ENCODE measurements at places on chromosomes 4 and X. TPM values are rescaled to one million over a fixed set of nuclear protein-coding genes. Genes with fewer than 3 reads are reported as not detected.

CNKSR2 gene
- polyA plus RNA-seq, result 1.3 TPM

GRCh38 chr4:2642968-2643367, 106.5 kb downstream of the FAM193A start:
- DNase-seq, result no peak

DNA sequence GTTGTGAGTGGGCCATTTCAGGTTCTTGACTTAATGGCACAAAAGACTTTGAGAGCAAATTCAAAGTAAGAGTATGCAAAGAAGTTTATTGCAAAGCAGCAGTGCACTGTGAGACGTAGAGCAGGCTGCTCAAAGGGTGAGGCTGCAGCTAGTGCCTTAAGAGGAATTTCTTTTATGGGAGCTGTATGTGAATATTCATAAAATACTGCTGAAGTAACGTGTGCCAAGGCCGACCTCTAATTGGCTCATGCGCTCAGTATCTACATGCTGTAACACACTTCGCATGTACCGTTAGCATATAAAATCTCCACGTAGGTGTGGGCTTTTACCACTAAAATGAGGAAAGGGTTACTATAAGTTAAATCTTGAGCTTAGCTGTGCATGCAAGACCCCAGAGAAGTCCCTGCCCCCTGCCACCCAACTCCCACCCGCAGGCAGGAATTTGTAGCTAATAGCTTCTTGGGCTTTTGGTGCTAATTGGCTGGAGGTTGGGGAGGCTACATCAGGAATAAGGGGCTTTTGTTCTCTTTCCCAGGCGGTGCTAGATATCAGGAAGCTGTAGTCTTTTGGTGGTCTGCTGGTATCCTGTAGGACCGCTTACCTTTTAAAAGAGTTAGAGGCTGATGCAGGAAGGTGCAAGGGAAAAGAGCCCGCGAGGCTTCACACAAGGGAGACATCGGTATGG, 47.6 kb downstream of the FSTL5 start:
- DNase-seq, result no peak

AKAP14 gene
- polyA plus RNA-seq, result 0.40 TPM

TCEAL9 gene
- 135 TPM for polyA plus RNA-seq

- no peak for DNase-seq
Observed at GRCh38 chr4:147371661-147372060, 109.2 kb upstream of the EDNRA start.

GLRB gene
- 3.6 TPM for polyA plus RNA-seq

SPANXD gene
- polyA plus RNA-seq, result not detected

DNA sequence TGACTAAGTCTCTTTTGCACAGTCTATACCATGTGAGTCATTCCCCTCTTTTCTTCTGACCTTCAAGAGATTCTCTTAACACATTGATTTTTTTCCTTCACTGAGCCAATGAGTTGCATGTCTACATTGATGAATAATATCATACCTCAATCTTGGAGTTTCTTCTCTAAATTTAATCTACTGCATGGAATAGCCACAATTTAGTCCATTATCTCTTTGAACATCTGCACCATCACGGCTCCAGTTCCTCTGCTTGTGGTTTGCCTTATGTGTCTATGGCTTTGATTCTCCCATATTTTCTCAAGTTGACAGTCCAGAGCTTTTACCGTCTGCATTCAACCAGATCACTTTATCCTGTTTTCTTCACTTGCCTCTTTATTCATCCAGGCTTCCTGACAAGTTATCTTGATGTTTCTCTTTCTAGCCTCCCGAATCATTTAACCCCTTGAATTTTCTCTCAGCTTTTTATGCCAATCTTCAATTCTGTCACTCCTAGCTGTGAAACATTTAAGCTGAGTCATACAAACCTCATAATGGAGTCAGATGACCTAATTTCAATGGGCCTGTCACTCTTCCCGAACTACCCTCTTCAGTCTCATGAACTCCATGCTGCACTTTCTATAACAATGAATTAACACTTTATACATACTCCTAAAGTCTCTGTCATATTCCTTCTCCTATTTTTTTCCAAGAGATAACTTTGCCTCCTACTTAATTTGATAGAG, 222.3 kb downstream of the CPE start:
- no peak for DNase-seq

DNA sequence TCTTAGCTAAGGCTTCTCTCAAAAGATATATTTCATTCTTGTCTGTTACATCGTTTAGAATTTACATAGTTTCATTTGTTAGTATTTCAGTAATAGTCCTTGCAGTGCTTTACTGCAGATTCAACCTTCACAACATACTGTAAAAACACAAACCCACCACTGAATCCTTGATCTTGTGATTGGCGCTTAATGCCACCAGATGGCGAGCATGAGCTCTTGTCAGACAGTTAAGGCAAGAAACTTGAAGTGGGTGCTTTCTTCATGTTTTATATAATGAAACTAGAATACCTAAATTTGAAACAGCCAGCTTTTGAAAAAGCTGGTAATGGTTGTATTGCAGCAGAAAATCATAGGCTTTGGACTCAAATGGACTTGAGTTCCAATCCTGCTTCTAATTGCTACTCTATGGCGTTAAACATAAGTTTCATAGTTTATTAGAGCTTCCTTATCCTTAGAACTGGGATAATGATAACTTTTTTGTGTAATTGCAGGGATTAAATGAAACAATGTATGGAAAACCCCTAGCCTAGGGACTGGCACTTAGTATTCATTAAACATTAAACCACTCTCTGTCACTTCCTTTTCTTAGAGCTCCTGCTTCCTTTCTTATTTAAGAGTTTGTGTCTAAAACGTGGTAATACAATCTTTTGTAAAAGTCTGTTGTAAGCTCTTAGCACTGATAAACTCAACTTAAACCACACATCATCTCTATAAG, 95.1 kb downstream of the USP9X start:
- DNase-seq, result peak; percentile 18

FGB gene
- 213 TPM for polyA plus RNA-seq

GRCh38 chr4:165724786-165725185, 148.3 kb upstream of the TLL1 start:
- DNase-seq, result no peak

- no peak for DNase-seq
Observed at GRCh38 chr4:145203410-145203809, 23.0 kb upstream of the OTUD4 start.

GRCh38 chr4:139808808-139809756, 143.5 kb downstream of the MGST2 start:
- no peak for DNase-seq

NXF2B gene
- polyA plus RNA-seq, result 0.36 TPM

- DNase-seq, result peak; percentile 80
Observed at GRCh38 chrX:154409222-154409871, at the start of gene DNASE1L1. Gene DNASE1L1, minus strand, starts transcription at chrX:154409254. Its CDS starts 3,686 bp downstream, at chrX:154405568.

DNA sequence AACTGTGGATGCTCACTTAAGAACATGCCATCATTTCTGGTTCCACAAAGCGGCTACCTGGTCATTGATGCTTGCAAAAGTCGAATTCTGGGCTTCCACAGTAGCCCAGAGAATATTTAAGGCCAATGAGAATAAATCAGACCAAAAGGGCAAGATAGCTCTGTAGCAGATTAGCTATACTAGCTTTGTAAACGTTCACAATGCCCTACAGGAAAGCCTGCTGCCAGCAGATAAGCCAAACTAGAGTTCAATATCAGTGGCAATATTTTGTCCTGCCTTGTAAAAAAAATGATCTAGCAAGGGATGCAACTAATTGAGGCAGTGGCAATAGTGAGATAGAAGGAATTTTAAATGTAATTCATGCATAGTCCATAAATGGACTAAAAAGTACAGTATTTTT, 387.7 kb upstream of the TEX13C start:
- DNase-seq, result no peak

SYN1 gene
- 5.7 TPM for polyA plus RNA-seq

HTN3 gene
- not detected for polyA plus RNA-seq

DNA sequence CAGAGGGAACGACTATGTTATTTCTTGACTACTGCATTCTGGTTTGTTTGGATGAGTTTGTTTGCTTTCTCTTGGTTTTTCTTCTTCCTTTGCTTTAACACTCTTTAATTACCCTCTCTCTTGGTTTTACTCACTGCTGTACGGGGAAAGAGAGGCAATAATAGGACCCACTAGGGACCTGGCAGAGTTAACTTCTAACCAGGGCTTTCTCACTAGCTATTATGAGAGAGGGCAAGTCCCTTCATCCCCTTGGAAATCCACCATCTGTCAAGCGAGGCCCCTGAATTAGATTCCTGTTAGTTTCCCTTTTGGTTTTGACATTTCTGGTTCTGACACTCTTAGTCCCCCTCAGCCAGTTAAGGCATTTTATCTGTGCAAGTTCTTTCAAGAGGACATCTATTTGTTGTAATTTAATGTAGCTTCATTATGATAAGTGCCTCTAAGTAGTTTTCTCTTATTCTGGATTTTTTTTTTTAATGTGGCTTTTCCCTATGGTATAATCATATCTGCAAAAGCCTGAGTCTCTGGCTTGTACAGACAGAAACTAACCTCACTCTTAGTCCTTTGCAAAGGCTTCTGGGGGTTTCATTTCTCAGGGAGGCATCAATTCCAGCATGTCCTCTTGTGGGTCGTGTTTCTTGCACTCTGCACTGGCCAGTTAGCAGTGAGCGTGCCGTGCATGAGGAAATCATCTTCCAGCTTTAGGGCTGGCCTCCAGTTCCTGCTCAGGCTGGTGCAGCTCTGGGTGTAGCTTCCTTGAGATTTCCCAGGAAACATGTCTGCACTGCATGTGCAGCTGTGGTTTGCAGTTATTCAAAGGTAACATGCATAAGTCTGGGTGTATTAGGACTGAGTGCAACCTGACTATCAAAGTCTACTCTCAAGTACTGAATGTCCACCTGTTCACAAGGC, 221.3 kb downstream of the STIM2 start:
- no peak for DNase-seq

DNA sequence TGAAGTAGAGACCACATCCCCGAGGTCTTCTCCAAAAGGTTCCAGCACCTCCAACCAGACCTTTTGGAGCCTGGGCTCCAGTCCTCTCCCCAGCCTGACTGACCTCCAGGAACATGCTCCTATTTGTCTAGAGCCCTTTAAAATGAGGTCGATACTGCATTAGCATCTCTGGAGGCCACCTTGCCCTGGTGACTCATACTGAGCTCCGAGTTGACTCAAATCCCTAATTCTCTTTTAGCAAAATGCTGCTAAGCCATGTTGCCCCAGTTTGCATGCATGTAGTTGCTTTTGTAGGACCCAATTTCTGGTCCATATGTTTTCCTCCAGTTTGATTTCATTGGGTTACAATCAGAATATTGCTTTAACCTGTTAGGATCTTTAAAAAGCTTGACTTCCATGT, 43.5 kb upstream of the CITED1 start:
- DNase-seq, result no peak

- DNase-seq, result no peak
Observed at GRCh38 chr4:54513204-54513603, 144.6 kb upstream of the KIT start.

SYTL4 gene
- 6.0 TPM for polyA plus RNA-seq

Data from large intestine (tissue), 12 donors.